PC-9 (cell line): ENCODE measurements at places on chromosomes 7 and 10. TPM values are rescaled to one million over a fixed set of nuclear protein-coding genes. Genes with fewer than 3 reads are reported as not detected.

GRCh38 chr10:70886921-70887665 is 1.3 kb downstream of the PCBD1 start:
- peaks cover 21% of the 10 kb centered on the region for H3K36me3 ChIP-seq
- no peaks in the 10 kb centered on the region for H3K27me3 ChIP-seq
- DNase-seq = no peak
- H3K4me3 ChIP-seq = peak overlapping the region; percentile 90; the same call in 1 of the 2 replicates
- peaks cover 17% of the 10 kb centered on the region for H3K4me1 ChIP-seq
- no peak overlapping the region for H3K27ac ChIP-seq

DNA sequence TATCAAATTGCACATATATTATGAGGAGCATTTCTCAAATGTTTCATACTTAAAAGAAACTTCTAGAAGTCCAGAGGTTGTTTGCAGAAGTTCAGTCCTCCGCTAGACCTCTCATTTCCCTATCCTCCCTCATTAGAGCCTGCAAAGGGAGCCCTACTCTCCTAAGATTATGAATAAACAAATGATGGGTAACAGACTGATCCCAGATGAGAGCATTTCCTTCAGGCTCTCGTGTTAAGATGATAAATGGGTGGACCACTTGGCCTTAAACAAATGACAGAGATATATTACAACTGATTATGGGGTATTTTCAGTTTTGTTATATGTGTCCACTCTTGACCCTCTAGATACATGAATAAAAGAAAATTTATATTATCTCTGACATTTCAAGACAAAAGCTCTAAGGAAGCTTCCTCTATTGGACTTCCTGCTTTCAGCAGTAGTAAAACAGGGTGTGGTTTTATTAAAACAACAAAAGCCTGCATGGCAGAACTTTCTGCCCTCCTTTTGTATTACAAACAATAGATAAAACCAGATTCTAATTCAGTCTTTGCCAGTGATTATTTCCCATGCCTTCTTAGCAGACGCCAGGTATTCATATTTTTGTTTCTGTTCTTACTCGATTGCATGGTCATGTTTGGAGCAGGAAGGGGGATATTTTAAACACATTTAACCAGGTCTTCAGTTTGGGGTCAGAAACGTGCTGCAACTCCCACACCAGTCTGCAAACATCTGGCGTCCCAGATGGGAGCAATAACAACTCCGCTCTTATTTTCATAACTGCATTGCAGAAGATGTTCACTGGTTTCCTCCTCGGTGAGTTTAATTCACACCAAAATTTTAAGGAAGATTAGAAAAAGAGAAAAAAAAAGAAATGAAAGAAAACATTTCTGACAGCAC is 52.4 kb upstream of the FAM204A start:
- no peaks in the 10 kb centered on the region for H3K4me1 ChIP-seq
- no peaks in the 10 kb centered on the region for H3K36me3 ChIP-seq
- no peak for DNase-seq
- no peak overlapping the region for H3K4me3 ChIP-seq
- no peak overlapping the region for H3K27ac ChIP-seq
- H3K27me3 ChIP-seq = no peaks in the 10 kb centered on the region

DEPP1 gene
- 13.2 and 15.1 TPM in 2 replicates for total RNA-seq

THSD7A gene
- total RNA-seq = 1.6 and 4.0 TPM in 2 replicates

GAD2 gene
- not detected in 2 replicates for total RNA-seq

GRCh38 chr7:11009631-11010030 is 36.0 kb downstream of the PHF14 start:
- DNase-seq = no peak
- H3K27me3 ChIP-seq = no peaks in the 10 kb centered on the region
- peaks cover 12% of the 10 kb centered on the region; the same call in 1 of the 2 replicates for H3K36me3 ChIP-seq
- H3K4me3 ChIP-seq = no peak overlapping the region
- no peak overlapping the region for H3K27ac ChIP-seq

AGK gene
- 35.6 and 44.1 TPM in 2 replicates for total RNA-seq

- peak; percentile 89 for DNase-seq
- H3K27me3 ChIP-seq = no peaks in the 10 kb centered on the region
- peaks cover 8% of the 10 kb centered on the region for H3K4me1 ChIP-seq
- H3K4me3 ChIP-seq = no peak overlapping the region
- H3K36me3 ChIP-seq = no peaks in the 10 kb centered on the region
- no peak overlapping the region for H3K27ac ChIP-seq
These were observed 10.2 kb upstream of the GDF2 start for GRCh38 chr10:47311932-47312662.

CREB5 gene
- 1.0 and 2.1 TPM in 2 replicates for total RNA-seq

ATAD1 gene
- total RNA-seq = 21.8 and 26.3 TPM in 2 replicates

SLC26A4 gene
- total RNA-seq = 0.80 and 1.7 TPM in 2 replicates

OR2A2 gene
- total RNA-seq = not detected in 2 replicates

CLRN3 gene
- not detected in 2 replicates for total RNA-seq

- peaks cover 26% of the 10 kb centered on the region for H3K36me3 ChIP-seq
- H3K27me3 ChIP-seq = no peaks in the 10 kb centered on the region
- no peak overlapping the region for H3K4me3 ChIP-seq
- no peaks in the 10 kb centered on the region for H3K4me1 ChIP-seq
- no peak overlapping the region for H3K27ac ChIP-seq
These were observed 28.7 kb downstream of the WIPI2 start for GRCh38 chr7:5218564-5219360.

DNA sequence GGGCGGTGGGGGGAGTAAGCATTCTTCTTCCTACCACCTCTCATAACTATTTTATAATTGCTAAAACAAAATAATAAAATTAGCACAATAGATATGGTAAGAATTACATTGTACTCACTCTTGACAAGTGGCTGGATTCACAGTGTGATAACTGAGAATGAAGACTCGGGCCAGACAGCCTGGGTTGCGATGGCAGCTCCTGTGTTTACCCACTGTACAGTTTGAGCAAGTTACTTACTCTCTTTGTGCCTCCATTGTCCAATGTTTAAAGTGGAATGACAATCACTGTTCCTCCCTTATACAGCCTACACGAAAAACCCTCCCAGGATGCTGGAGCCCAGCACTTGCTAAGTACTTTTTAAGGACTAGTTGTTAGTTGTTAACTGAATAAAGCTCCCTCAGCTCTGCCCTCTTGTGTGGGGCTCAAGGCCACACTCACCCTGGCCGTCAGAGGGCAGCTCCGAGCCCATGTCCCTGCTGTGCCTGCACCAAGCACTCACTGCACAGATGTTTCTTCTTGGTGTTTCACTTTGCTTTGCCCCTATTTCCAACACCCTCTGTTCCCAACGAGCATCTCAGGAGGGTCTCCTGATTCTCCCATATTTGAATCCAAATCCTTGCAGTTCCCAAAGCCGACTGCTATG is 56.4 kb upstream of the NPS start:
- no peak overlapping the region for H3K4me3 ChIP-seq
- H3K27me3 ChIP-seq = peaks cover 73% of the 10 kb centered on the region
- no peaks in the 10 kb centered on the region for H3K4me1 ChIP-seq
- DNase-seq = no peak
- H3K36me3 ChIP-seq = no peaks in the 10 kb centered on the region

NUTM2E gene
- total RNA-seq = 0.70 and 0.88 TPM in 2 replicates

GPR15LG gene
- total RNA-seq = not detected in 2 replicates

MAGI2 gene
- total RNA-seq = 0.92 and 1.6 TPM in 2 replicates

- DNase-seq = no peak
- H3K36me3 ChIP-seq = no peaks in the 10 kb centered on the region
- H3K4me1 ChIP-seq = no peaks in the 10 kb centered on the region
- H3K4me3 ChIP-seq = no peak overlapping the region
- no peaks in the 10 kb centered on the region for H3K27me3 ChIP-seq
These were observed 744 bp upstream of the BICC1 start for GRCh38 chr10:58511765-58512490.

DNA sequence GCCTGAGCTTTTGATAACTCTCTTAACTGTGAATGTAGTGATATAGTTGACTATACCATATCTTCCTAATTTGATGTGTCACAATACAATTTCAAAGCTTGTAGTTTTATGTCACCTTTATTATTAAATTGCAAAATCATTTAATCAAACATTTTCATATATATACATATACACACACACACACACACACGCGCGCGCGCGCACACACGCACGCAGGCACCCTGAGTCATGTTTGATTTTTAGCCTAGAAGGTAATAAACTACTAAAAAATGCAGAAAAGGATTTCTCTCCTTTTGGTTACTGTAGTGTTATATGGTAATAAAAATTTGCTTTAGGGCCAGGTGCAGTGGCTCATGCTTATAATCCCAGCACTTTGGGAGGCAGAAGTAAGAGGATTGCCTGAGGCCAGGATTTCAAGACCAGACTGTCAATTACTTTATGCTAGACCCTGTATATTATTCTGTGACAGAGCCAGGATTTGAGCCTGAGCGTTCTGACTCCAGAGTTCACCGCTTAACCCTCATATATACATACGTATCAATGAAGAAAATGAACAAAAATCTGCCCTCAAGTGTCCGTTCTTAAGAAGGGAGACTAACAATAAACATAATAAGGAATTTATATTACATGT is 89.6 kb downstream of the PODXL start:
- H3K27me3 ChIP-seq = no peaks in the 10 kb centered on the region
- H3K4me1 ChIP-seq = no peaks in the 10 kb centered on the region

DNA sequence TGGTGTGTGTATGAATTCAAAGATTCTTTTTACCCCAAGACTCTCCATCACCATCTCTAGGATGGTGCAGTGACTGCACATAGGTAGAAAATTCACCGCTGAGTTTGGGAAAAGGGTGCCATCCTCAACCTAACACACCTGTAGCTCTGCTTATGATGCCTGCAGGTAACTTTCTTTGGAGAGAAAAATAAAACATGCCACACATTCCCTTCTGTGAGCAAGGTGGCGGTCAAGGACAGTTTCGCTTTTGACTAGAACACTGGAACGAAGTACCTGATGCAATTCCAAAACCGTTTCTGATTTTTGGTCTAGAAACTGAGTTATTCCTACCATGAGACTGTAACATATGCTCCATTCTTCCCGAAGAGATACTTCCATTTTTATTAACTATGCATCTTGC is 205.6 kb downstream of the FGFR2 start:
- no peak overlapping the region for H3K27ac ChIP-seq
- no peaks in the 10 kb centered on the region for H3K4me1 ChIP-seq
- peaks cover 8% of the 10 kb centered on the region for H3K27me3 ChIP-seq
- DNase-seq = no peak

DNTT gene
- not detected in 2 replicates for total RNA-seq

DNA sequence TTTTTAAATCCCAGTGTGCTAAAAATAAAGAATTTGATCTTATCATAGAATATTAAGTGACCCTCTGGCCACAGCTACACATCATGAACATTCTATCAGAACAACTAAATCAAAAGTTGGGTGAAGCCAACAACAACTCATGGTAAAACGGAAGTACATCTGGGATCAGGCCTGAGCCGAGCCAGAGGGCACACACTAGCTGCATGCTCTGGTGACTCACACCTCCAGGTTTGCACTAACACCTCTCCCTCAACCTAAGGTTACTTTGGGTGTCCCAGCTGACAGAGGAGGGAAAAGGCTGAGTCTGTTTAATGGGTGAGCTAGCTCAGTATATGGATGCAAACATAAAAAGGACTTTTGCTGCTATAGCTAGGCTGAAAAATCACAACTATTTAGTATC is 281.6 kb downstream of the HGF start:
- H3K4me1 ChIP-seq = no peaks in the 10 kb centered on the region
- H3K27me3 ChIP-seq = no peaks in the 10 kb centered on the region
- H3K4me3 ChIP-seq = no peak overlapping the region
- DNase-seq = no peak
- H3K36me3 ChIP-seq = no peaks in the 10 kb centered on the region

GRCh38 chr10:98509745-98510144 is 63.0 kb upstream of the HPS1 start:
- no peak overlapping the region for H3K27ac ChIP-seq
- no peak for DNase-seq
- H3K4me1 ChIP-seq = no peaks in the 10 kb centered on the region
- no peaks in the 10 kb centered on the region for H3K36me3 ChIP-seq

RADIL gene
- 0.35 and 0.73 TPM in 2 replicates for total RNA-seq

DNA sequence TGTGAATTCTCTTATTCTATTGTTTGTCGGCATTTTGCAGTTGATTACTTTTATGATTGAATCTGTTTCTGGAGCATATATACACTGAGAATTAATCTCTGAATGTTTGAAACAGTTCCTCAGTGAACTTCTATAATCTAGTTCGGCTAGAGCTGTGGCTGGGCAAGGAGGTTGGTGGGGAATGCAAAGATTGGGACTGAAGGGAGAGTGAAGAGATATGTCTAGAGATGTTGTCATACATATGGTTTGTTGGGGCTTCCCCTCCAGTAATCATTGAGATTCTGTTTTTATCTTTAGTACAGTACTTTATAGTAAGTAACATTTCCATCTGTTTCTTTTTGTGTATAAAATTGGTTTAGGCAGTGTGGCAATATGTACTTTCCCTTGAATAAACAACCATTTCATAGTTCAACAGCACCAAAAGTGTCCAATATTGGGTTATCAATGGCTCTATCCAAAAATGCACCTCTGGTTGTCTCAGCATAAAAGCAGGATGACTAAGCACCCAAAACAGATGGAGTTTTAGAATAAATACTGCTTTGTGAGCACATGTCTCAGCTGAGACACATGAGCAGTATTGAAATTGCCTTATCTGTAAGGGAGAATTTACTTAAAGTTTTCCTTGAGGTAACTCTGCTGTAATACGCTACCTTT is 36.7 kb downstream of the WAC start:
- peaks cover 5% of the 10 kb centered on the region; the same call in 1 of the 2 replicates for H3K36me3 ChIP-seq
- no peak overlapping the region for H3K27ac ChIP-seq
- DNase-seq = no peak
- no peak overlapping the region for H3K4me3 ChIP-seq
- H3K4me1 ChIP-seq = no peaks in the 10 kb centered on the region
- H3K27me3 ChIP-seq = no peaks in the 10 kb centered on the region

BAMBI gene
- 3.3 and 4.5 TPM in 2 replicates for total RNA-seq

DNA sequence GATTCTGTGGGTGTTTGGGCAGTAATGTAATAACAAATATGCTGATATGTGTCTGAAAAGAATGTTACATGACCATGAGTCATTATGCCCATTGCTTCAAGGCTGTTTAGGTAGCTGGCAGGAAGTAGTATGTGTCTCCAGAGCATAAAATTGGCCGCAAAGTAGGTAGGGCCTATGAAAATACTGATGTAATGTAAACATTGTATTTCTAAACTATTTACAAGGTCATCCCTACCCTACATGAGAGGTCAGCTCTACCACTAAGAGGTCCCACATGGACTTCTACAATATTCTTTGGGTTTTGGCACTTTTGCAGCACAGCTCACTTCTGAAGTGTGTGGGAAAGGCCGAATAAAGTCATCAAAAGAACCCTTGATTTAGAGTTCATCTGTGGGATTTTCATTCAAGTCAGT is 301.9 kb downstream of the AHR start:
- H3K4me1 ChIP-seq = peaks cover 39% of the 10 kb centered on the region
- peak overlapping the region; percentile 82 for H3K27ac ChIP-seq
- DNase-seq = peak; percentile 58
- no peaks in the 10 kb centered on the region for H3K27me3 ChIP-seq

GRCh38 chr7:111883241-111883640 is 320.9 kb upstream of the IMMP2L start:
- no peak for DNase-seq
- no peaks in the 10 kb centered on the region for H3K4me1 ChIP-seq
- no peaks in the 10 kb centered on the region for H3K27me3 ChIP-seq
- no peak overlapping the region for H3K27ac ChIP-seq
- no peak overlapping the region for H3K4me3 ChIP-seq
- H3K36me3 ChIP-seq = no peaks in the 10 kb centered on the region

ADO gene
- total RNA-seq = 13.6 and 13.7 TPM in 2 replicates

GRCh38 chr7:88044069-88044468 is 110.0 kb downstream of the ADAM22 start:
- no peak for DNase-seq
- no peaks in the 10 kb centered on the region for H3K27me3 ChIP-seq
- H3K4me1 ChIP-seq = no peaks in the 10 kb centered on the region
- no peak overlapping the region for H3K4me3 ChIP-seq
- H3K27ac ChIP-seq = no peak overlapping the region

- peak overlapping the region; percentile 10 for H3K27ac ChIP-seq
- no peaks in the 10 kb centered on the region for H3K36me3 ChIP-seq
- DNase-seq = peak; percentile 78
These were observed 1.2 kb downstream of the CCM2 start for GRCh38 chr7:45001138-45001694.
